ENCODE measurements at places on chromosomes 3 and 15.

DNA sequence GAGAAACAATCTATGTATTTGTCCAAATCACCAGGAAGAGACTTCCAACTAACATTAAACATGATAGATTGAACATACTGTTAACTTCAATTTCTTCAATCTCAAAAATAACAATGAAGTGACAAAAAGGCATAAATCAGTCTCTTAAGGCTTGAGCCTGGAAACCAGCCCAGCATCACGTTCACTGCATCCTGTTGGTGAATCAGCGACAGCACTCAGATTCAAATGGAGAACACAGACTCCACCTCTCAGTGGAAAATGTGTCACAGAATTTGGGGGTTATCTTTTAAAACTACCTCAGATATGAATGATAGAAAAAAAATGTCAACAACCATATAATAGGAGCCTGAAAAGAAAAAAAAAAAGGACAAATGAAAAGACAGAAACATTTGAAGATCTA is 212.0 kb downstream of the MINAR1 start:
- DNase-seq: no peak

DNA sequence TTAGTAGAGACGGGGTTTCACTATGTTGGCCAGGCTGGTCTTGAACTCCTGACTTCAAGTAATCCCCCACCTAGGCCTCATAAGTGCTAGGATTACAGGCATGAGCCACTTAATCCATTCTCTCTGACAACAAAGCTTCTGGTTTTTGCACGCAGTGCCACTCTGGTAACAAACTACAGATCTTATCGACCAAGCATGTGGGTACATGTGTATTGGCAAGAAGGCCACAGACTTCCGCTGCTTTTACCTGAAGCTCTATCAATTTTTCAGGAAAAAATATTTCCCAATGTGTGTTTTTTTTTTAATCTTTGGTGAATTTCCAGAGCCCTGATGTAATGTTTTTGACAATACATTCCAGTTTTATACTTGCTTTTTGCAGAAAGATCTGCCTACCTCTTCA is 182.5 kb downstream of the PCCB start:
- DNase-seq: no peak

- DNase-seq: no peak
Observed at GRCh38 chr3:119585856-119586570, 6.7 kb downstream of the ADPRH start.

GRCh38 chr3:23633261-23633960 is 172.3 kb upstream of the UBE2E1 start:
- DNase-seq: no peak

DNA sequence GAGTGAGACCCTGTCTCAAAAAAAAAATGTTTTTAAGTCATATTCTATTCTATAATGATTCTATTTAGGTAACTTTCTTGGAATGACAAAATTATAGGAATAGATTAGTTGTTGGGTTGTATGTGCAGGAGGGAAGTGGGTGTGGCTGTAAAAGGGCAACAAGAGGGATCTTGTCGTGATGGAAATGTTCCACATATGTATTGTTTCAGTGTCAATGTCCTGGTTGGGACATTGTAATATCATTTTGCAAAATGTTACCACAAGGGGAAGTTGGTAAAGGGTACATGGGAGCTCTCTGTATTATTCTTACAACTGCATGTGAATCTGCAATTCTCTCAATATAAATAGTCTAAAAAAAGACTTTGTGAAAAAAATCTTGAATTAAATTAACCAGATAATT is 14.3 kb upstream of the ABHD5 start:
- DNase-seq: no peak

- no peak for DNase-seq
Observed at GRCh38 chr15:61083081-61083787, 145.9 kb downstream of the RORA start.

DNA sequence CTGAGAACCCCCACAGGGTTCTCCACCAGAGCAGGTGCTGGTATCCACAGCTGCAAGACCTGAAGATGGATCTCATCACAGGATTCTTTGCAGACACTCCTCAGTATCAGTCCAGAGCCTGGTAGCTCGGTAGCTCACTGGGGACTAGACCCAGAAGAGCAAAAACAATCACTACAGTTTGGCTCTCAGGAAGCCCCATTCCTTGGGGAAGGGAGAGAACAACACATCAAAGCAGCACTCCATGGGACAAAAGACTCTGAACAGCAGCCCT is 22.2 kb downstream of the STRIT1 start:
- no peak for DNase-seq

GRCh38 chr3:16842272-16843270 is 42.2 kb upstream of the PLCL2 start:
- DNase-seq: no peak

DNA sequence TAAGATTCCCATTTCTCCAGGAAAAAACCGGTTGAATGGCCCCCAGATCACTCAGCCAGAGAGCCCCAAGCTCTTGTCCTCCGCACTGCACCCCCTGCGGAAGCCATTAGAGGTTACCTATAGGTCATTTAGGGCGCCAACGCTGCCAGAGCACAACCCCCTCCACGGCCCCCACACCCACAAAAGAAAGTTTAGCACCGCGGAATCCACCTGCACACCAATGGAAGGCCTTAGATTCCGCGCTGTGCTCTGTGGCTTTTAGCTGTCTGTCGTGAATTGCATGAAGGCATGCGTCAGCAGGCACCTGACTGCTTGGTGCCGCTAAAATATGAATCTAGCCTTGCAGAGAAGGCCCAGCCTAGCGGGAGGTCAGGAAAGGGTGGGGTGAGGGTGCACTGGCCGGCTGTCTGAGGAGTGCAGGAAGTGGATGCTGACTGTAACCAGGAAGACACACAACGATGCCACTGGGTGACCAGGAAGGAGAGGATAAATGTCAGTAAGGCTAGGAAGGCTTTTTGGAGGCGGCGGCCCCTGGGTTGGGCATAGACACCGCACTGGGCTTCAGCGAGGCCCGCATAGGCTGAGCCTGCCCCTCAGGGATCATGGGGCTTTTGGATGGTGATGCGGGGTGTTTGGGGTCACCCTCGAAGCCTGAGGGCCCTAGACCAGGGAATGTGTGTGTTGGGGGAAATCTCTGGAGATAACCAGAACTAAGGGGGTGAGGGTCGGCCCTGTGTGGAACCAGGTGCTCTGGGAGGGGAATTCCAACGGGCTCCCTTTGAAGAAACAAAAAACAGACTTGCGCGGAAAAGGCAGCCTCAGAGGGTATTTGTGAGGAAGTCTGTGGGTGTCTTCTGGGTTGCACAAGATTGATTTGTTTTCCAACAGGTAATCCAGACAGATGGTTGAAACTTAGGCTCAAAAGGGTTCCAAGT is 976 bp upstream of the NUP210 start:
- no peak for DNase-seq

DNA sequence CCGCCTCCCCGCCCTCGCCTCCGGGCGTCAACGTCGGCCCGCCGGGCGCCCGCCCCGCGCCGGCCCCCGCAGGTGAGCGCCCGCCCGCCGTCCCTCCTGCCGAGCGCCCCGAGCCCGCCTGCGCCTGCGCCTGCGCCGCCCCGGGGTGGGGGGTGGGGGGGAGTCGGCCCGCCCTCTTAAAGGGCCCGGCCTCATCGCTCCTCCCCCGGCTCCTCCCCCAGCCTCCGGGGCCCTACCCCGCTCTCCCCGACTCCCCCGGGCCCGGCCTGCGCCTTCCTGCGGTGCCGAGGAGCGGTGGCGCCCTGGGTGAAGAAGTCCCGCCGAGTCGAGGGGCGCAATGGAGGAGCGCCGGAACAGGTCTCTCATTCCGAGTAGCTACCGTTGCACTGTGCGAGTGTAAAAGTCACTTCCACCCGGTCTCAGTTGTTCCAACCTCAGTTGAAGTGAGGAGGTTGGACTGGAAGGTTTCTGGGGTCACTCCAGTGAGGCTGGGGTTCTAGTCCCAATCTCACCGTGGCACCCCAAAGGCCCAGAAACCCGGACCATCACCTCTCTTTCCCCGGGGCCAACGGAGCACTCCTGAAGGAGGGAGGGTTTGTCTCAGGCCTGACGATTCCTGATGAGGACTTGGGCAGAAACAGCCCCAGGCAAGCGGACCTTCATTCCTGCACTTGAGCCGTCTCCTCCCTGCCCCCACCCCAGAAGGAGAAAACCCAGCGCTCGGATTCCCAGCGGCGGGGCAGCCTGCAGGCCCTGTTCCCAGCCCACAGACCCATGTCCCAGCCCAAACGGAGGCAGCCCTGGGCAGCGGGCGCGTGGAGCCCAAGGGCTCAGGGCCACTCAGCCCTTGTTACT is 1.5 kb upstream of the TNK2 start:
- peak; percentile 100 for DNase-seq

- no peak for DNase-seq
Observed at GRCh38 chr3:52313774-52314188, 2.3 kb upstream of the DNAH1 start.

DNA sequence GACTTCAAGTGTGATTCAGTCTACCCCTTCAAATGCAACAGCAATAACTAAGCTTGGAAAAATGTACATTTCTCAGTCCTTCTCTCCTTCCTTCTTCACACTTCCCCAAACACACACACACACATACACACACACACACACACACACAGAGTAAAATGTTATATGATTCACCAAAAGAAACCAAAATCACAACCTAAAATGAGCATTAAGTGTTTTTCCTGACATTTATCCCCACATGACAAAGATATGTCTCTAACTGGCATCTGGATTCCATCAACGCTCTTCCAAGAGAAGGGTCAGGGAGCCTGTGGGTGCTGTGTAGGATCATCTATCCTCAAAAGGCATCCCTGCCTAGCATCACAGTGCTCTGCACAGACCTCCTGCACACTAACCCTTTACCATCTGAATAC is 21.0 kb downstream of the PDZRN3 start:
- DNase-seq: no peak

DNA sequence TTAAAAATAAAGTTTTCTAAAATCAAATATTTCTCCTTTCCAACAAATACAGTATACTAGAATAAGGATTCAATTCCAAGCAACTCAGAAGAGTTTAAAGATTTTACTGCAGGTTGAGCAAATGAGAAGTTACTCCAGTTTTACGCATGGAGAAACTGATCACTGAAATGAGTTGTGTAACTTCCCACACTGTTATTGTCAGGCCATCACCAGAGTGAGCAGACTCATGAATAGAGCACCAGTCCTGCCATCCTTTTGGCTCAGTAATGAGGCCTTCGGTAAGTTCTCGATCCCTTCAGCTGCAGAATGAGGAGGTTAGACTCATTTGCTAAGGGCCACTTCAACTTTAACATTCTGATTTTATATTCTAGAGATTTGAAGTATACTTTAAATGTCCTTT is 48.1 kb downstream of the OSBPL10 start:
- DNase-seq: no peak

GRCh38 chr3:69941037-69941436 is 58.5 kb upstream of the SAMMSON start:
- no peak for DNase-seq

- no peak for DNase-seq
Observed at GRCh38 chr15:62566248-62566647, 401.2 kb upstream of the C2CD4B start.

DNA sequence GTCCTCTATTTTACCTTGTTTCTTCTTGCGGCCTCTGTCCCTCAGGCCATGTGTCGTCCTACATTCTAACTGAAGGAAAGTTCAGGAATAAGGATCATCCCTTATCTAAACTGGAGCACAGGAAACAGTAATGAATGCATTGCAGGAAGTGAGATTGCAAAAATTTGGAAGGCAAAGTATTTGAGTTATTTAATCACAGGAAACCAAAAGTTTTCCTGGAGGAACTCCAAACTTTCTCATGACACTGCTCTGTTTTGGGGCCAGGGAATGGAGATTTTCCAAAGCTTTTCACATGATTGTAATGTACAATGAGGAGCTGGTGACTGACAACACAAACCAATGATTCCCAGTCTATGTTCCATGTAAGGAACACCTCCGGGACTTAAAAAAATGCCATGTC is 57.8 kb upstream of the PLSCR4 start:
- no peak for DNase-seq

- no peak for DNase-seq
Observed at GRCh38 chr3:185330644-185331043, 32.3 kb upstream of the MAP3K13 start.

DNA sequence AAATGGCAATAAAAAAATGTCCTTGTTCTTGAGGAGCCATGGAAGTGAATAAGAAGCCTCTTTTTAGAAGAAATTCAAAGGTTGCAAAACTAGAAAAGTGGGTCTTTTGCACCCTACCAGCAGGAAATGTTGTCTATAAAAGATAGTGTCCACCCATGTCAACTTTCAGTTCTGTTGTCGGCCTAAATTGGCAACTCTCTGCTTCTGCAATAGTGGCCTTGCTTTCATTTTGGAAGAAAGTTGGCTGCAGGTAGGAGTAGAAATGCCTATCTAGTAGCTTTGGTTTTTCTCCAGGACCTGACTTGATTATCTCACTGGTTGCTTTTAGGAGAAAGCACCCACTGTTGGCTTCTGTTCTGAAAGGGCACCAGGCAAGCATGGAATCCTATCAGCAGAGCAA is 85.4 kb downstream of the TMEM108 start:
- DNase-seq: no peak

DNA sequence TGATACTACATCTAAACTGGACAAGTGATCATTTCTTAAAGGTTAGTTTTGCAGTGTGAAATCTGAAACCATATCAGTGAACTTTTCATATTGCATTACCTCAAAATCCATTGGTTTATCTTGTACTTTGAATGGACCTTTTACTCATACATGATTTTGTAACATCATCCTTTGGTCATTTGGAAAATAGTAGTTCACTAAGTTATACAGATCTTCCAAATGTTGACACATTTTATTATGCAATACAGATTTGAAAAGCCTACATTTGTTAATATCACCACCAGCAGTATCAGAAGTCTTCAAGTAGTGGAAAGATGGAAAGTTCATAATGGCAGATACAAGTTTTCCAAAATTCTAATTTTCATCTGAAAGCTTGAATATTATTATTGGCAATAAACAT is 64.0 kb upstream of the CDV3 start:
- no peak for DNase-seq

GRCh38 chr15:77568014-77568972 is 64.4 kb downstream of the LINGO1 start:
- no peak for DNase-seq

GRCh38 chr15:76057332-76058000 is 2.3 kb upstream of the TMEM266 start:
- DNase-seq: no peak

- no peak for DNase-seq
Observed at GRCh38 chr3:157840564-157840963, 265.7 kb downstream of the SHOX2 start.

GRCh38 chr3:113118336-113118735 is 93.0 kb upstream of the BOC start:
- DNase-seq: no peak

GRCh38 chr3:58101499-58102389 is 93.5 kb downstream of the FLNB start:
- DNase-seq: no peak

DNA sequence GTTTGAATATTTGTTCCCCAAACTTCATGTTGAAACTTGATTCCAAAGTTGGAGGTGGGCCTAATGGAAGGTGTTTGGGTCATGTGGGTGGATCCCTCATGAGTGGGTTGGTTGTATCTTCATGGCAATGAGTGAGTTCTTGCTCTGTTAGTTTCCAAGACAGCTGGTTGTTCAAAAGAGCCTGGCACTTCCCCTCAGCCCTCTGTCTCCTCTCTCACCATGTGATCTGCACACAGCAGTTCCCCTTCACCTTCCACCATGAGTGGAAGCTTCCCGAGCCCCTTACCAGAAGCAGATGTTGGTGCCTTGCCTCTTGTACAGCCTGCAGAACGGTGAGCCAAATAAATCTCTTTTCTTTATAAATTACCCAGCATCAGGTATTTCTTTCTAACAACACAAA is 327.1 kb upstream of the SLCO3A1 start:
- no peak for DNase-seq

Measured in D721Med (cell line).